ENCODE measurements at places on chromosomes 16 and 17.

- no peak for DNase-seq
Observed at GRCh38 chr16:14196011-14196410, 124.9 kb downstream of the MRTFB start.

- DNase-seq, result no peak
Observed at GRCh38 chr17:74454197-74455024, 12.0 kb upstream of the CD300A start.

- DNase-seq, result no peak
Observed at GRCh38 chr17:80738020-80738808, 193.6 kb downstream of the RPTOR start.

- DNase-seq, result no peak
Observed at GRCh38 chr17:8724451-8724850, 20.2 kb downstream of the CCDC42 start.

- DNase-seq, result peak; percentile 93
Observed at GRCh38 chr16:1771188-1771863, at the start of gene NME3. TSS of gene NME3 (minus strand) at chr16:1771543. CDS start at chr16:1771534, 9 bp downstream.
